ENCODE measurements at places on chromosomes 13 and 19.

DNA sequence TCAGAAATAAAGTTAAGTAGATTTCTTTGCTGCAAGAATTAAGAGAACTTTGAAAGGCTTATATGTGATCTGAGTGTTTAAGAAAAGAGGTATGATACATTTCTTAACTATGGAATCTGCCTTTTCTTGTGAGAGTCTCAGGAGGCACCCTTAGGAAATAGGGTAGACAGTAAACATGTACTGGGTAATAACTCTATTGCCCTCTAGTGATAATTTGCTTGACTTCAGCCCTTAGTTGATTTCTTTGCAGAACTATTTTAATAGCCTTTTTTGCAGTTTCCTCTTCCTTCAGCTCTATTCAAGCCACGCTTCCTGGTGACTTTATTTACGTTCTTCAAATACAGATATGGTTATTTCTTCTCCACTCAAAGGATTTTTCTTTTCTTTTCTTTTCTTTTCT lies 37.0 kb upstream of the CCNA1 start:
- peak; percentile 47 for DNase-seq

- DNase-seq = no peak
These were observed 18.4 kb upstream of the URI1 start for GRCh38 chr19:29923653-29924052.

GRCh38 chr13:66845393-66845792 lies 384.7 kb downstream of the PCDH9 start:
- peak; percentile 52 for DNase-seq

GRCh38 chr19:5809053-5809452 lies 4.2 kb downstream of the NRTN start:
- no peak for DNase-seq

DNA sequence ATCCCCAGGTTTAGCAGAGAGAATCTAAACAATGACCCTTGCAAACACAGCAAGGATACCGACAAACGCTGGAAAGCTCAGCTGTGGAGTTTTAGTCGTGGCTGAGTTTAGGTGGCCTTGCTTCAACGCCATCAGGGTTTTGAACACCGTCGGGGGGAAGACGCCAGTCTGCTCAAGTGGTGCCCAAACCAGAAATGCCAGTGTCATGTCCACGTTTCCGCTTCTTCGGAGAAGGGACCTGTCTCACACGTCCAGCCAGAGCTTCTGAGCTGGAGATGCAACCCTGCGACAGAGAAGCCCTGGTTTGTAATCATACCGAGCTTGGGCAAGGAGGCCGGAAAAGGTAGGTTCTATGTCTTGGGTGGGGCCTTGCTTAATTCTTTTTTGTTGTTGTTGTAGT lies 42.6 kb upstream of the ATP11A start:
- no peak for DNase-seq

DNA sequence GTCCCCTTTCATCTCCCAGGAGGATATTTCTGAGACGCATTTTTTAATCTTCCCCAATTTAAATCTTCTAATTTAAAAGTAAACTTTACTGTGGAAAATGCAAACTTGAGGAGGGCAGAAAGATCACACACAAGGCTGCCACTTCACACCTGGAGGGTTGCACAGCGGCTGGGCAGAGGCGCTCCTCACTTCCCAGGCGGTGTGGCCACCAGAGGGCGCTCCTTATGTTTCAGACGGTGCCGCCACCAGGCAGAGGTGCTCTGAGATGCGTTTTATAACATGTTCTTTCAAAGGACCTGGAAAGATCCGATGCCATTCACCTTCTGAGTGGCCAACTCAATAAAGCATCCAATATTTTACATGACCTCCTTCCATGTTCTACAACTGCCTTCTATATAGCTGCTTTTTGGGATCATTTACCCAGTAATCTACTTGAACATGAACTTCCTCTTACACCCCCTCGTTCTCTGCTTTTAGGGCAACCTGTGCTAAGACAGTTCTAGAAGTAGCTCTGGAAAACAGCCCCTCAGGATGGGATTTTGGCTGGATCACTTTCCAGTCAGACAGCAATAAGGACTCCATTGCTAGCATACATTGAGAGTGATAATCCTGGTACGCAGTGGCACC lies 14.8 kb upstream of the MTUS2 start:
- no peak for DNase-seq
